ENCODE measurements at places on chromosomes 2 and 18. TPM values are rescaled to one million over a fixed set of nuclear protein-coding genes. Genes with fewer than 3 reads are reported as not detected.

DNA sequence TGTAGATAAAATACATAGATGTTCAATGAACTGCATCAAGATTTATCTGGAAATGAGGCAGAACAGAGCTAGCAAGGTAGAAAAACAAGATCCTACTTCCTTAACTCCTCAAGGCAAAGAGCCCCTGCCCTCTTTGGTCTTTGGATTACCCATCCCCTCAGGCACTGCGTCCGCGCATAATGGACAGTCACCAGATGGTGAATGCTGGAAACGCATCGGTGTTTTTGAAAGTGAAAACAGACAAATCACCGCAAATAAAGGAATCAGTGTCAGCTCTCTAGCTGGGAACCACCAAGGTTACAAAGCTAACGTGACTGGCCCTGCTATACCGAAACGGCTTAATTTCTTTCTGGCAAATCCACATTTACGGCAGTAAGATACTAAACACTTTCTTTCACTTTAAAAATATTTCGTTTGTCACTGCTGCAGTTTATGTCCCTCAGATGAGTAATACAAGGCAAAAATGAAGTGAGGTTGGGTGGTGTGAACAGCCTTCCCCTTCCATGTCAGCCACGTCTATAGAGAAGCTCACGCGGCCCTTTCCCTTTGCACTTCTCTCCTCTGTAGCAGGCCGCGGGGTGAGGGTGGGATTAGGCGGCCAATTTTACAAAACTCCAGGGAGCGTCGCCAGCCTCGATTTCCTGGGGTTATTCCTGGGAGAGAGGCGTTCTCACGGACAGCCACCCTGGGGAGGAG, 627 bp upstream of the GALR1 start:
- H3K27me3 ChIP-seq: no peaks in the 10 kb centered on the region
- H3K27ac ChIP-seq: no peak overlapping the region
- no peaks in the 10 kb centered on the region for H3K4me1 ChIP-seq

DNA sequence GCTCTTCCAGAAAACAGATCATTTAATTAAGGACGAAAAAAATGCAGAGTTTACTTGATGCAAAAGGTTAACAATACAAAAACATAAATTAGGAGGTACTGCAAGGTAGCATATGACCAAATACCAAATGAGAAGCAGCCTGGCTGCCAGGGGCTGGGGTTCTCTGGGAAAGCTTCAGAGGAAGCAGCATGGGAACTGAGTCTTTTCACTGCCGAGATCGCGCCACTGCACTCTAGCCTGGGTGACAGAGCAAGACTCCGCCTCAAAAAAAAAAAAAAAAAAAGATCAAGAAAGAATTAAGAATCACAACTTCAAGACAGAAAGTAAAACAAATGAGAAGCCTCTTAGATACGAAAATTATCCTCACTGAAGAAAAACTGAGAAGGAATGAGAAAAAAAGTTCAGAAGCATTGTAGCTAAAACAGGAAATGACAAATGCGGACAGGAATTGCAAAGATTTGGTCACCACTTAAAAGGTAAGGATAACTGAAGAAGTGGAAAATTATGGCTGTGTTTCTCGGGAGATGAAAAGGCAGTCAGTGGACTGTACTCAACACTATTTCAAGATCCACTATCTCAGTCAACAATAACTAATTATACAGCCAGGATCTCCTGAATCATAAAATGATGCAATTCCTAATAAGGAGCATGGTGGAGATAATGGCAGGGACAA, 4.3 kb downstream of the SEPTIN10 start:
- no peaks in the 10 kb centered on the region for H3K27me3 ChIP-seq
- no peak overlapping the region for H3K4me3 ChIP-seq
- H3K27ac ChIP-seq: peak overlapping the region; percentile 34
- H3K4me1 ChIP-seq: peaks cover 35% of the 10 kb centered on the region

DNA sequence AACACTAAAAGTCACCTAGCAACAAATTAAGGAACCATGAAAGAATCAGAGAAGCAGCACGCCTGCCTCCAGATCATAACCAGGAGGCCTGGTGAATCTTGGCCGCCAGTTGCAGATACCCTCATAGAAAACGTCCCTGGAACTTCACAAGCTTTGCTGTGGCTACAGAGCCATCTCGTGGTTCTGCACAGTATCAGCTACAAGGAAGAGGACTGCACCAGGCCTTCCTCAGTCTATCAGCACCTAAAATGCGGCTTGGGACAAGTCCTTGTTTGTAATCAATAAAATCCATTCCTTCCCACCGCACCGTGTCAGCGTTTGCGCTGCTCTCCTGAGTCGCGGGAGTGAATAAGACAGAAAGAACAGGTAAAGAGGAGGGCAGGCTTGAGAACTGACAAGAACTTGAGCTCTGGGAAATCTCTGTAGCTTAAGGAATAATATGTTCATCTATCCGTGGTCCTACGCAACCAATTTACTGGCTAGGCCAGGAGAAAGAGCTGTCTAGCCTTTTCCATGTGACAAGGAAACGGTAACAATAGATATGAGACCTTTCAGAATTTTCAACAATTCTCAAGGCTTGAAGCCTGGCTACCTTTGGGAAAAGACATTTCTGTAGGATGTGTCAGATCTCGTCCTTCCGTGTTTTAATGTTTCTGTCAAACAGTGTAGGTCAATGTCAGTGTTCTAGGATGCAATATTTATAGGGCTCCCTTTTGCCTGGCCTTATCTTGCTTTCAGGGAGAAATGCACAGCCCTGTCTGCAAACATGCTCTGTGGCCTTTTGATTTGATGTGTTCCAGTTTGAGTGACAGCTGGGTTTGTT, 128.5 kb upstream of the RAB12 start:
- peak; percentile 59 for DNase-seq
- no peak overlapping the region for H3K4me3 ChIP-seq
- no peaks in the 10 kb centered on the region for H3K36me3 ChIP-seq
- no peak overlapping the region for H3K27ac ChIP-seq
- no peaks in the 10 kb centered on the region for H3K4me1 ChIP-seq
- no peaks in the 10 kb centered on the region for H3K27me3 ChIP-seq

- H3K27ac ChIP-seq: no peak overlapping the region
- H3K36me3 ChIP-seq: no peaks in the 10 kb centered on the region
- no peaks in the 10 kb centered on the region for H3K27me3 ChIP-seq
- no peaks in the 10 kb centered on the region for H3K4me1 ChIP-seq
- H3K4me3 ChIP-seq: no peak overlapping the region
- DNase-seq: no peak
Observed at GRCh38 chr2:149006883-149007543, 31.5 kb upstream of the LYPD6B start.

- H3K4me1 ChIP-seq: peaks cover 26% of the 10 kb centered on the region
- peak; percentile 43 for DNase-seq
- no peaks in the 10 kb centered on the region for H3K36me3 ChIP-seq
- H3K4me3 ChIP-seq: no peak overlapping the region
- no peaks in the 10 kb centered on the region for H3K27me3 ChIP-seq
Observed at GRCh38 chr2:28716265-28716865, 35.3 kb upstream of the PPP1CB start.

GRCh38 chr2:237540823-237541222, 25.6 kb upstream of the PRLH start:
- H3K36me3 ChIP-seq: no peaks in the 10 kb centered on the region
- H3K4me1 ChIP-seq: no peaks in the 10 kb centered on the region
- no peak for DNase-seq

DNA sequence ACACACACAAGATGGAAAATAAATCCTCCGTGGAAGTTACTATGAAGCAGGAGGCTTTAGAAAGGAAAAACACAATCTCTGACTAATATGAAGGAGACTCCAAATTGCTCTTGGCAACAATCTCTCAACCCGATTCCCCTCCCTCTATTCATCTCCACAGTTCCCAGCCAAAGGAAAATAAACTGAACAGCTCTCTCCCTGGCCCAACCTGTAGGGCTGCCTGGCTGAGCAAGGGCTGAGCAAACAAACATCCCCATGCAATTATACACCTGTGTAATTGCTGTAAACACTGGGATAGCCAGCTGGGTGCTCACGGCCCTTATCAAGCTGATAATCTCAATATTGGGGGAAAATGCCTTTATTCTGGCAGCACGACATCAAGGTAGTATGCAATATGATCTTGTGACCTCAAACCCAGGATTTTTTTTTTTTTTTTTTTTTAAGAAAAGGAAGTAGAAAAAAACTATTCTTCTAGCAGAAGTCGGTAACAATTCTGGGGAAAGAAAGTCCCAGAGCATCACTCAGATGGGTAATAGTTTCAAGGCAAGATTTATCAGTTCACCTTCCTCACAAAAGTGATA, 203.3 kb upstream of the SMAD2 start:
- no peak overlapping the region for H3K4me3 ChIP-seq
- H3K36me3 ChIP-seq: no peaks in the 10 kb centered on the region
- no peaks in the 10 kb centered on the region for H3K4me1 ChIP-seq

GRCh38 chr2:727071-727470, 49.9 kb upstream of the TMEM18 start:
- H3K36me3 ChIP-seq: no peaks in the 10 kb centered on the region
- H3K4me3 ChIP-seq: no peak overlapping the region
- DNase-seq: no peak
- no peak overlapping the region for H3K27ac ChIP-seq
- no peaks in the 10 kb centered on the region for H3K4me1 ChIP-seq
- no peaks in the 10 kb centered on the region for H3K27me3 ChIP-seq

DNA sequence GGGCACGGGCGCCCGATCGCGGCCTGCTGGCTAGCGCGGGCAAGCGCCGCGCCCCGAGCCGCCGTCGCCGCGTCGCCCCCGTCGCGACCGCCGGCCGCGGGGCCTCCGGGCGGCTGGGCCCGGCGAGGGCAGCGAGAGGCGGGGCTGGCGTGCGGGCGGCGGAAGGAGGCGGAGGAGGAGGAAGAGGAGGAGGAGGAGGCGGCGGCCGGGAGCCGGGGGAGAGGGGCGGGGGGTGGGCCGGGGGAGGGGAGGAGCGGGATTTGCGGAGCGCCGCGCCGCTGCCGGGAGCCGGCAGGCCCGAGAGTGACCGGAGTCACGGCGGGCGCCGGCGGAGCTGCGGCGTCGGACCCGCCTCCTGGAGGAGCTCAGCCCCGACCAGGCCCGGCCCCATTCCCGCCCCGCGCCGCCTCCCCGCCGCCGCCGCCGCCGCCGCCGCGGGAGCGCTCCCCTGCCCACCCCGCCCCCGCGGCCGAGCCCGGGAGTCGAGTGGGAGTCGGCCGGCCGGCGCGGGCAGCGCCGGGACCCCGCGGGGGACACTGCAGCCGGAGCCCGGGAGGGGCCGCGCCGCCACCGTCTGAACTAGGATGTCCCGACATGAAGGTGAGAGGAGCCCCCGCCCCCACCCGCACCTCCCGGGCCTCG, at the start of gene KCMF1:
TSS of gene KCMF1 (plus strand) at position 294 of the 642 bp plus-strand sequence. CDS start at position 585, 291 bp downstream.
- H3K36me3 ChIP-seq: peaks cover 2% of the 10 kb centered on the region
- peak within 1 kb of the TSS; percentile 95 for H3K4me3 ChIP-seq
- peak; percentile 86 for DNase-seq
- H3K27me3 ChIP-seq: no peaks in the 10 kb centered on the region

- no peak for DNase-seq
- 0 out of 2 replicates have a peak, but pooled peaks cover 2% of the 10 kb centered on the region for H3K36me3 ChIP-seq
- H3K4me1 ChIP-seq: peaks cover 6% of the 10 kb centered on the region
Observed at GRCh38 chr2:19937004-19937403, 35.2 kb upstream of the TTC32 start.

DNA sequence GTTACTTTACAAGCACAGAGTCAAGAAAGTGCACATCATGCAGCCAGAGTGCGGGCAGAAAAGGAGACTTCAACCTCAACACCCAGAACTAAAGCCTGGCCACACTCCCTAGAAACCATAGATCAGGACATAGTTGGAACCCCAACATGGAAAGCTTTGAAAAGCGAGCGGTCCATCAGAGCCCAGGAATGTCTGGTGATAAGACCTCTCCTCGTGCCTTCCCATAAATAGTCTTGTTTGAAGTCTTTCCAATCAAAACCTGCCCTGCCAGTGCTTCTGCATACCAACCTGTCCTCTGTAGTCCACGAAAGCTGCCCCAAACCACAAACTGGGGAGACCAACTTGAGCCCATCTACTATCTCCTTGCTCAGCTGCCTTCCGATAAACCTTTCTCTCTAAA, 55.5 kb downstream of the NEURL3 start:
- H3K4me1 ChIP-seq: peaks cover 26% of the 10 kb centered on the region
- H3K4me3 ChIP-seq: no peak overlapping the region
- DNase-seq: peak; percentile 70

GRCh38 chr18:26470011-26470637, 78.2 kb downstream of the KCTD1 start:
- no peak for DNase-seq
- H3K4me3 ChIP-seq: no peak overlapping the region
- 0 out of 2 replicates have a peak, but pooled peaks cover 6% of the 10 kb centered on the region for H3K4me1 ChIP-seq
- no peaks in the 10 kb centered on the region for H3K36me3 ChIP-seq

GRCh38 chr2:71936076-71937030, 211.3 kb downstream of the CYP26B1 start:
- DNase-seq: no peak
- H3K36me3 ChIP-seq: no peaks in the 10 kb centered on the region
- H3K4me1 ChIP-seq: no peaks in the 10 kb centered on the region
- no peak overlapping the region for H3K4me3 ChIP-seq

DNA sequence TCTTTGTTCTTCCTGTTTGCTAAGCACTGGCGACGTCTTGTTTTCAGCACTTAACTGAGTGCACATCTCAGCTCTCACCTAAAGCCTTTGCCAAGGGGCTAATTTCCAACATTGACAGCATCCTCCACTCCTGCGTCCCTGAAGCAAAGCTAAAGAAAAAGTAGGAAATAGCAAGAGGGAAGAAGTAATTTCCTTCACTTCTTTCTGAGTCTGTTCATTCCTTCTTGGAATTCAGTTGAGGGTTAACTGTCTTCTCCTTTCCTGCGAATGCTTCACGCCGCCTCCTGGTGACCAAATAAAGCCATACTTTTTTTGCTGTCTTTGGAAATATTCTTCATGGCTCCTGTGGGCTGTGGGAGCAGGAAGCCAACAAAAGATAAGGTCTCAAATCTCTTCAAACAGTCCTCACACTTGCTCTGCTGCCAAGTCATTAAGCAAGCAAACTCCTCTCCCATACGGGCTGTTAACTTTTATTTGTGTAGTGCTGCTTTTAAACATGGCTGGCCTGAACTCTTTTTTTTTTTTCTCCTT, 100.9 kb downstream of the DPP10 start:
- no peaks in the 10 kb centered on the region for H3K27me3 ChIP-seq
- H3K27ac ChIP-seq: peak overlapping the region; percentile 5
- peaks cover 9% of the 10 kb centered on the region for H3K4me1 ChIP-seq
- DNase-seq: peak; percentile 60

- no peak for DNase-seq
- no peaks in the 10 kb centered on the region for H3K27me3 ChIP-seq
- H3K4me3 ChIP-seq: no peak overlapping the region
Observed at GRCh38 chr2:77469106-77469505, 53.1 kb downstream of the LRRTM4 start.

GRCh38 chr2:48444404-48444803, 85.5 kb upstream of the STON1 start:
- H3K36me3 ChIP-seq: no peaks in the 10 kb centered on the region
- no peak overlapping the region for H3K4me3 ChIP-seq
- DNase-seq: no peak

SERPINB12 gene
- total RNA-seq: not detected

LONRF2 gene
- not detected for total RNA-seq

LRRC30 gene
- not detected for total RNA-seq

C2orf15 gene
- total RNA-seq: 11.3 TPM

IL36G gene
- not detected for total RNA-seq

CCDC102B gene
- total RNA-seq: 1.1 TPM

VIT gene
- 1.2 TPM for total RNA-seq

TXNDC2 gene
- total RNA-seq: not detected

KCNIP3 gene
- total RNA-seq: not detected

LOXL3 gene
- total RNA-seq: 15.9 TPM

OTOS gene
- not detected for total RNA-seq

SERPINB10 gene
- not detected for total RNA-seq

NIF3L1 gene
- 40.7 TPM for total RNA-seq

All from Caco-2 (cell line).